ENCODE measurements at places on chromosomes 16 and 17.

GRCh38 chr17:28426081-28426519, 20.1 kb upstream of the SLC46A1 start:
- DNase-seq, result no peak

- DNase-seq, result no peak
These were observed 958 bp downstream of the SCNN1G start for GRCh38 chr16:23183543-23183862.

DNA sequence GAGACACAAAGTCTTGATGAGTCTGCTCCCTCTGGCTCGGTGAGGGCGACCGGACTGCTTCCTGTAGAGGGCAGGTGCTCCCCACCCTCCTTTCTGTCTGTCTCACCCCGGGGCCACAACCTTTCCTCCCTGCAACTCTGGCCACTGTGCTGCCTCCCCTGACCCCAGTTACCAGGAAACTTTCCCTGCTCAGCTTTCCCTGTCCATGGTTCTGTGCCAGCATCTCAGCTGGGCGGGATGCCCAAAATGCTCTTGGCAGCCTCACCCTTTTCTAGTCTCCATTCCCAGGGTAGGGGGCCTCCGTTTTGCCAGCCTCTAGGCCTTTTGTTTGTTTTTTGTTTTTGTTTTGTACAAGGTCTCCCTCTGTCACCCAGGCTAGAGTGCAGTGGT, 1.4 kb downstream of the PLD2 start:
- DNase-seq, result no peak

GRCh38 chr16:15961571-15962090, 12.2 kb downstream of the ABCC1 start:
- DNase-seq, result peak; percentile 31

DNA sequence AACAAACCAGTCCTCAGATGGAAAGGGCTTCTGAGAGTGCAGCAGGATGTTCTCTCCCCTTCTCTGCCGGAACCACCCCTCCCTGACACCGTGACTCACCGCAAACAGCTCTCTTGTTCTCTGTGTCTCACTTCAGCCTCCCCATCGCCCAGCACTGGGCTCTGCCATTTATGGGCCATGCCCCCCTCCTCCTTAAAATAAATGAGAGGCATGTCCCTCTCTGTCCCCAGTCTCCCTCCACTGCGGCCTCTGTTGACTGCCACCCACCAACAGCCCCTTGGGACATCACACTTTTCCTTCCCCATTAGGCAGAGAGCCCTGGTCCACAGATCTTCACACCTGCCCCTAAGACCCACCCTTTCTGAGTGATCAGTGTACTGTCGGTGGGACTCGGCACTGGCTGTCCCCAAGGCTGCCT, 6.3 kb downstream of the CCDC102A start:
- DNase-seq, result peak; percentile 84

DNA sequence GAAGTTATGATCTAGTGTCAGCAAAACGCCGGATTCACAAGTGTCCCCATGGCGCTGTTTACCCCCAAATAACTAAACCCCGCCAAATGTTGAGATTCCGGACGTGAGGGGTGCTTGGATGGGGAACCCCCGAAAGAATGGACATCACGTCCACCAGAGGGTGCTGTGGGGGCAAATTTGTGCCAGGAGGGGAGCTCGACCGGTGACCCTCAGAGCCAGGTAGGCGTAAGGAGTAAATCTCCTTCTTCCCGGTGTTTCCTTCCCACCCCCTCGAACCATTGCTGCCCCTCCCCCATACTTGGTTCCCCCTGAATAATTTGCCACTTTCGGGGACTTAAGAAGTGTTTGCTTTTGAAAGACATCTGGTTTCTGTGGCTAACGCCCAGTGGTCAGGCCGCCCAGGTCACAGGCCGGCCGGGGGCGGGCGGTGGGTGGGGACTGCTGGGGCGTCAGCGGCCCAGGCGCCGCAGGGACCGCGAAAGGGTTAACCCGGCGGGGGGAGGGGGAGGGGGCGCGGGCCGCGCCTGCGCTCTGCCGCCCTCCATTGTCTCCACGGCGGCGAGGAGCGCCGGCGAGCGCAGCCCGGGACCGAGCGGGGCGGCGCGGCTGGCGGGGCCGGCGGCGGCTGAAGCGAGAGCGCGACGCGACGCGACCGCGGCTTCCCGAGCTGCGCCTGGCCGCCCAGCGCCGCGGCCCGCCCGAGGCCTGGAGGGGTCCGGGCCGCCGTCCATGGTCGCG, at the start of gene ZNRF1:
Gene ZNRF1 (plus strand): TSS at position 544 of the 738 bp plus-strand sequence. CDS start 648 bp downstream, outside the sequence.
- peak; percentile 91 for DNase-seq

- DNase-seq, result no peak
These were observed 40.9 kb downstream of the DHRS7C start for GRCh38 chr17:9750524-9750923.

- DNase-seq, result no peak
These were observed 16.8 kb upstream of the PMP22 start for GRCh38 chr17:15281909-15282308.
